ENCODE measurements at places on chromosomes 3 and 15.

DNA sequence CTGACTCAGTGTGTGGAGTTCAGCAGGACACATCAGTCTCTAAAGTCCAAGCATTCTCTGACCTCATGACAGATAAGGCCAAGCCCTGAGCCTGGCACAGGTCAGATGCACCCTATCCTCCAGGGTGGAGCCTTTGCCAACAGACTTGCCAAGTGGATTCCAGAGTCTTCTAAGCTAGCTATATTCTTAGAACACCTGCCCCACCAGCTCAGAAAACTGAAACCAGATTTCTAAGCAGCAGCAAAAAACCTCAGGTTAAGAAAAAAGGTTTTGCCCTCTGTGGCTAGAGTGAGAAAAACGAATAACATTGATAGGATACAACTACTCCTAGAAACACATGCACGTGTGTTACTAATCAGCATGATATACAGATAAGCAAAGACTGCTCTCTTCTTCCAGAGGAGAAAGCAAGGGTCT lies 11.6 kb downstream of the RMDN3 start:
- no peak for DNase-seq

- no peak for DNase-seq
Observed at GRCh38 chr3:27800261-27800660, 78.1 kb upstream of the EOMES start.

DNA sequence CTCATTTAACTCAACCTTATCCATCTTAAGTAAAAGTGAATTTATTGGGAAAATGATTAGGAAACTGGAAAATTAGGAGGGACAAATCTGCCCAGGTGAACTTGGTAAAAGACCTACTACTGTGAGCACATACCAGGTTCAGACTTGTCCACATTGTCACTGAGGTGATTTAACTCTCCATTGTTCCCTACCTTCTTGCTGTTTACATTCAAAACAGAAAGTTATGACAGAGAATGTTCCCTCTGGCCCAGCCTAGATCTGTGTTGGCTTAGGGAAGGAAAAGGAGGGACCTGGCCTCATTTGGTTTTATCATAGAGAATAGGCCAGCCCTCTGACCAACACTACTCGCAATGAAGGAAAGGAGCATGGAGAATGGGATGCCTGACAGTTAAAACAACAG lies 117.6 kb downstream of the SATB1 start:
- DNase-seq: no peak

GRCh38 chr3:105965384-105965783 lies 96.6 kb upstream of the CBLB start:
- DNase-seq: no peak

GRCh38 chr3:106296062-106296461 lies 427.2 kb upstream of the CBLB start:
- no peak for DNase-seq

DNA sequence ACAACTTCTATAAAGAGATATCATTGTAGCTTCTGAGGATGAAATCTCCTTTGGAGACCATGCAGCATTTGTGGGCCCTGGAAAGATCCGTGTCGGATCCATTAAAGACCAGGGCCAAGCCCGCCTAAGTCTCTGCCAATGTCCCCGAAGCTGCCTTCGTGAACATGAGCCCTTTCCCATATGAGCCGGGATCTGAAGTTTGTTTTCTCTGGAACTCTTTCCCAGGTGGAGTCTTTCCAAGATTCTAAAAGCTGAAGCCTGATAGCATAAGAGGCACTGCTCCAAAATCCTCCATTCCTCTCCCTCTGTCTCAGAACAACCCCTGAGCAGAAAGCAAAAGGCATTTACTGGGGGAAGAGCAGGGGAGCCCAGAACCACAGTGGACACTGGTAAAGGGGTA lies 274.6 kb downstream of the NTRK3 start:
- DNase-seq: no peak

DNA sequence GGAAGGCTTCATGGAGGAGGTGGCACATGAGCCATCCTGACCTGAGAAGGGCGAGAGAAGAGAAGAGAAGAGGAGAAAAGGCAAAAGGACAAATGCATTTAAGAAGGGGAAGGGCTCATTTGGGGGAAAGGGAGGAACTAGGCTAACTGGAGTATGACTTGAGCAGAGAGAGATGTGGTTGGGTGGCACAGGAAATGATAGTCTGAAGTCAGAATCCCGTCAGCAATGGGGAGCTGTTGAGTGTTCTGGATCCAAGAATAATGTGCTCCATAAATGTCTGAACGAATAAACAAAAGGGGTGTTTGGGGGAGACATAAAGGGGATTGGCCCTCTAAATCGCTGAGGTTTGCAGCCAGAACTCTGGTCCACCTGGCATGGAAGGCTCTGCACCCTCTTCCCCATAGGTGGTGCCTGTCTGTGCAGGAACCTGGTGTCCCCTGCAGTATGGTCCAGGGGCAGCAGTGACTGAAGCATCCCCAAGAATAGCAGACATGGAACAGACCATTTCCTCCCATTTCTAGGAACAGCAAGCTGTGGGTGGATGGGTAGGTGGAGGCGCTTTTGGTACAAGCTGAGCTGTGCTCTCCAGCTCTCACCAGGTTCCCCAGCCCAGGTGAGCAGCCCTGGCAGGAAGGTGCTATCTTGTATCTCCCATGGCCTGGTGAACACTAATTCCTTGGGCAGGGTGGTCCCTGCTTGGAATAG lies 15.2 kb downstream of the CORO2B start:
- no peak for DNase-seq

GRCh38 chr3:8709801-8710507 lies 23.6 kb upstream of the CAV3 start:
- DNase-seq: no peak

DNA sequence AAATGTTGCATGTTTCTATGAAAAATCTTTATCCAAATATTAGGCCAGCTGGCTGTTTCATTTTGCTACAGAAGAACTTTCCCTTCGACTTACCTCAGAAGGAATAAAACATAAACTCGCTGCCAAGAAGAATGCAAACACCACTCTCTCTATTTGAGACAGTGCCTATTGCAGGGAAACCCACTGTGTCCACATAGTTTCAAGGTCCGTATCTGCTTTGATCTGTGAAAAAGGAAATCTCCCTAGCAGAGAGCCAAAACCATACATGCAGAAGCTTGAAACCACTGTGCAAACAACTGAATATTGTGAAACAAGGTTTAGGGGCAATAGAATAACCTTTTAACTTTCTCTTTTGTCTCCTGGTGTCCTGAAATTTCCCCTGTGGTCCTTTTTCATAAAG lies 35.0 kb upstream of the CAPN7 start:
- DNase-seq: no peak

GRCh38 chr3:1661839-1662238 lies 436.8 kb upstream of the CNTN4 start:
- no peak for DNase-seq

GRCh38 chr15:72492733-72493132 lies 18.6 kb downstream of the ARIH1 start:
- no peak for DNase-seq

DNA sequence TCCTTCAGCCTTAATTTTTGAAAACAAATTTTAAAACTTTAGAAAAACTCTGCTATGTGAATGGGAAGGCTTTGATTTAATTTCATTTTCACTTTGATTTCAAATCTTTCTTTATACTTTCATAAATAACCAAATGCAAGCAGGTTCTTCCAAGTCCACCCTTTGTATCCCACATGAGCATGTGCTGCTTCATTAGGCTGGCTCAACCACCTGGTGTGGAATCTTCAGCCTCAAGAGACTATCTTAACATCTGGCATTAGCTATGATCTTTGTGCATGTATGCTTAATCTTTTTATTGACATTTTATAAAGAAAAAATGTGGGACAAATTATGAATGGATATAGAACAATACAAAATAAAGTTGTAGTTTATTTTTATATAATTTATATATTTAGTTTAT lies 81.8 kb upstream of the MLF1 start:
- DNase-seq: no peak

DNA sequence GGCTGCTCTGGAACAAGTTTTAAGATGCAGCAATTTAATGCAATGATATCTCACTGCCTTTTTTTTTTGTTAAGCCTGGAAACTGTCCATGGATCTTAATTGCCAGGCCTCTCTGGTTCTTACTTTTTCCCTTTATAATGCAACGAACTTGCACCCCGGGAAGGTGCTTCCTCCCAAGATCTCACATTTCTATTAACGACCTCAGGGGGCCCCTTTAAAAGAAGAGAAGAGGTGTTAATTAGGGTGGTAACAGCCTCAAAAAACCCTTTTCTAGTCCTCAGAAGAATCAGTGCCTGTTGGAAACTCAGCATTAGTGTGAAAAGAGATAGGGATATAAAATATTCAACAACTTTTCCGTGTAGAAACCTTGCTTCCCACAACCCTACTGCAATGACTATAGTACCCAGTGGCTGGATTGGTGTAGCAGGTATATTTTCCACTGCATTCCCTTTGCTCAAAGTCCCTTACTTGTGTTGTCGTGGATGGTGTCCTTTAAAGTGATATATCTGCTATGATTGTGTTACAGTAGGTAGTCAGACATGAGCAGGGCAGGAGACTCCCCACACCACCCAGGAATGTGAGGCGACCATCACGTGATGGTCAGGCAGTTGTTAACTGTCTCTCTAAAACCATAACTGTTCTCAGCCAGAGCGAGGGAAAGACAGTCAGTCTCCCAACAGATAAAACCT lies 121.8 kb downstream of the CTNNB1 start:
- no peak for DNase-seq

- DNase-seq: no peak
Observed at GRCh38 chr3:77825001-77825827, 785.3 kb downstream of the ROBO2 start.

DNA sequence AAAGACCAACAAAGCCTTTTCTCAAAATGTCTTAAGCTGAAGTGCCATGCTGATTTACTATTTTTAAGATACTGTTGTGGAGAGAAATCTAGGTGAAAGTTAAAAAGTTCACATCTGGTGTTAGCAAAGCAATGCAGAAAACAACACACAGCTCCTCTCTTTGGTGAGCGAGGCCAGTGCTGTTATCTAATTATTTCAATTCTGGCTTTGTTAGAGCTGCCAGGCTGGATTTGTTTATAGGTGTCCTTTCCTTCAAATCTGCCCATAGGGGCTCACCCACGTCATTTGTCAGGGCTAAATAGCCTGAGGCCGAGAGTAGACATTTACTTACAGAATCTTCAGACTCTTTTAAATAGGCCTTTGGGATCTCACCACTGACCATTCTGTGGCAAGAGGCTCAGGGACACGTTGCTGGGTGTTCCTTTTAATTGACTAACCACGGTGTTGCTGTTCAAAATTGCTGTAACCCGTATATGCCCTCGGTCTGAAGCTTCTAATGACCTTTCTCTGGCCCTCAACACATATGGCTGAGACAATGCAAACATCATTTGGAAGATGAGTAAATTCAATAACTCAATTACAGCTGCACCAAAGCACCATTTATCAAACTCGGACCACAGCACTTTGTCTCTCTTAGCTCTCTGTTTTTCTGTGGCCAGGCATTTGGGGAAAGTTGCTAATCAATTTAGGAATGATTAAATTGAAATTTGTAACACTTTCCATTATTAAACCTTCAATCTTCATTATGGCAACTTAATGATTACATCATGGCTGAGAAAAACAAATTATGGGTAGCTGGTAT lies 152.6 kb downstream of the PDZRN3 start:
- DNase-seq: no peak

DNA sequence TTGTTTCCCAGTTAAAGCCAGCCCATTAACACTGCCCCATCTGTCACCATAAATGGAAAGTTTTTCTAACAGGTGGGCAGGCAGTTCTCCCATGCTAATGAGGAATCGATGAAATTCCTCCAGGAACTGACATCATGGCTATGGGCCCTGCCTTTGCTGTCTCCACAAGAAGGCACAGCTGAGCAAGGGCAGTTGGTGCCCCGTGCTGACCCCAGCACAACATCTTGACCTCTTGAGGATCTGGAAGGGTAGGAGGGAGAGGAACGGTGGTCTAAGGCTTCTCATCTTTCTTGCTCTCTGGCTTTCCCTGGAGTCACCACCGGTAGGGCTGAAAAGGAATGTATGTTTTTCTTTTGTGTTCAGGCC lies 46.7 kb downstream of the CHCHD6 start:
- DNase-seq: no peak

DNA sequence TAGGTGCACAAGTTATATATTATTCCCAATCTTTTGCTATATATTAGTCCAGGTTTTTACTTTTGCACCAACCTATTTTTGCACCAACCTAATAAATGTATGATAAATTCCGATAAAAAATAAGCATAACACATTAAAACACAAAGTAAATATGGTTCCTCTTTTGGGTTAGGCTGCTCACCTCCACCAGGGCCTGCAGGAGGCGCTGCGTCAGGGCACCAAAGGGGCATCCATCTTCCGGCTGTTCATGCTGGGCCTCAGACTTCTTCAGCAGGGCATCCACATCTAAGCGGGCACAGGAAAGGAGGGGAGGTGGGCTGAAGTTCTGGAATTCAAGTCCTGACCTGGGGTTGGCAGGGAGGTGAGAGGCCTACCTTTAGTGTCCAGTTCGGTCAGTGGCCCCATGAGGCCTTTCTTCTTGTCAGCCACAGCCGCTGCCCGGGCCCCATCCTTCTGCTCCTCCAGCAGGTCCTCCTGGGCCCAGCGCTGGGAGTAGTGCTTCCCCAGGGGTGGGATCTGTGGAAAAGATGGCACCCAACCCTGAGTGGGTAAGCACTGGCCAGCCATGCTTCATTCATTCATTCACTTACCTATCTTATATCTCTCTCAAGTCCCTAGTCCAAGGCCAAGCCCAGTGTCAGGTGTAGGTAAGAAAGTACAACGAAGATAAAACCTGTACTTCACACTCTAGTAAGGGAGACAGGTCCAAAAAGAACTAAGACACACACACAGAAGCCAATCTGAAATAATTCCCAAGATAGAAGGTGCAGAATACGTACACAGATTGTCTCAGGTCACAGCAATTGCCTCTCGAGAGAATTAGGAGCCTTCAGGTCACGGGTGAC lies 5.2 kb downstream of the TADA3 start:
- DNase-seq: no peak

GRCh38 chr3:10504171-10505049 lies 976 bp downstream of the ATP2B2 start:
- no peak for DNase-seq

GRCh38 chr3:71103430-71103921 lies 480.1 kb downstream of the FOXP1 start:
- no peak for DNase-seq

GRCh38 chr3:59237121-59237520 lies 187.3 kb upstream of the CFAP20DC start:
- DNase-seq: no peak

DNA sequence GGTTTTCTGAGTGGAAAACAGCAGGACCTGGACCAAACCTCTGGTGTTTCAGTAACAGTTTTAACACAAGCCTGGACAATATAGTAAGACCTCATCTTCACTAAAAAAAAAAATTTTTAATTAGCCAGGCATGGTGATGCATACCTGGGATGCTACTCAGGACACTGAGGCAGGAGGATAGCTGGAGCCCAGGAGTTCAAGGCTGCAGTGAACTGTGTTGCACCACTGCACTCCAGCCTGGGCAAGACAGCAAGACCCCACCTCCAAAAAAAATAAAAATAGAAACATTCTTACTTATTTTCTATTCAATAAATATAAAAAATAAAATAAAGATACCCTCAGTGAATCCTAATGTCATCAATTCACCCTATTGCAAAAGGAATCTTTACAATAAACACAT lies 21.5 kb downstream of the ULK4 start:
- DNase-seq: no peak
